ENCODE measurements at places on chromosomes 5 and 9.

DNA sequence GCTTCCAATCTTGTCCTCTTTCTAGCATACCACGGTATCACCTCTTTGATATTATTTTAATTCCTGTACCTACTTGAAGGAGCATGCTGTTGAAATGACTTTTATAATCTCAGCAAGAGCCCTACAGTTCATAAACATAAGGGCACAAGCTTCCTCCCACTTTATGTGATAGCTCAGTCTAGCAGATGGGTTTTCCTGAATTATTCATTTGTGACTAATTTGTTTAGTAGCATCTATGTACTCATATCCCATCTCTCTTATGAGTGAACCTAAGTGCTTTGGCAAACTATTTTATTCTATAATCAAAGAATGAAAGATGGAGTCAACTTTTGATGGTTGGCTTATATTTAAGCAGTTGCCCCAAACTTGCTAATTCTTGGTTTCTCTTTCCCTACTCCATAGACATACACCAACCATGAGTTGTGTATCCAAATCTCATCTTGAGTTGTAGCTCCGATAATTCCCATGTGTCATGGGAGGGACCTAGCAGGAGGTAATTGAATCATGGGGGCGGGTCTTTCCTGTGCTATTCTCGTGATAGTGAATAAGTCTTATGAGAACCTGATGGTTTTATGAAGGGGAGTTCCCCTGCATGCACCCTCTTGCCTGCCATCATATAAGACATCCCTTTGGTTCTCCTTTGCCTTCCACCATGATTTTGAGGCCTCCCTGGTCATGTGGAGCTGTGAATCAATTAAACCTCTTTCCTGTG lies 17.7 kb downstream of the TXNDC8 start:
- no peak for DNase-seq

DNA sequence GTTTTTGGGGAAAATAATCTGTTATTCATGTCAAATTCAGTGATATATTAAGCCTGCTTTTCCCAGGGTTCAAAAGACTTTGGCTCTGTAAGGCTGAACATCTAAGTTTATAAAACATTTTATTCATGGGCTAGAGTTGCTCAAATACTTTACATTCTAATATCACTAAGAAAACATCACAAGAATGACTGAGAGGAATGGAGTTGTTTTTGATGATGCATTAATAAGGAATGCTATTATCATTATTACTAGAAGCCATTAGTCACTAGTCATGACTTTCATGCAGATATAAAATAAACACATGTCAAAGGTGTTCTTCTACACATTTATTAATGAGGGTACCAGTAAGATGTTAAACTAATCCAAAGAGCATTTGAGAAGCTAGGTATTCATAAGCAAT lies 185.5 kb upstream of the KCNN2 start:
- no peak for DNase-seq

- DNase-seq = no peak
These were observed 92.4 kb upstream of the SLC1A1 start for GRCh38 chr9:4397917-4398316.

GRCh38 chr5:56286015-56286884 lies 53.1 kb upstream of the ANKRD55 start:
- DNase-seq = no peak

DNA sequence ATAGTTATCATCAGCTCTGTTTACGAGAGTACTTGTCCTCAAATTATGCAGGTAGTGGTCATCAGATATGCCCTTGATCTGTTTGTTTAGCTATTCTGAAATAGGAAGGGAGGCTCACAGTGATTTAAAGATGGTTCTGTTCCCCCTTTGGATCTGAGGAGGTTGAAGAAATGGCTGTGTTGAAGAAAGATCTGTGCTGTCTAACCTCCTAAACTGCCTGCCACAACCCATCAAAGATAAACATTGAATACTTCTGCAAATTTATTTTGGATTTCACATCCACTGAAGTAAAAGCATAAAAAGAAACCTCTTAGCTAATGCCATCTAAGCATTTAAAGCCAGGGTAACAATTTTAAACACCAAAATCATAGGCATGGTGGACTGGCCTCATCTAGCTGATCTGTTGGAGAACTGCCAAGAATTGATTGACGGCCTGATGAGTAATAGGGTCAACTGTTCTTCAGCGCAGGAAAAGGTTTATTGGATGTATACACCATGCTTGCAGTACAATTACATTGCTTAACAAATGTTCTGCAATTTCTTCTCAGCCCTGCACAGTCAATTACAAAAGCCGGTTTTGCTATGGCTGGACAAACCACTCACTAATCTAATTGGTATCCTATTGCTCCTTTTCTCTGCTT lies 97.6 kb downstream of the SEMA6A start:
- DNase-seq = no peak
